ENCODE measurements at places on chromosomes 3 and 15.

DNA sequence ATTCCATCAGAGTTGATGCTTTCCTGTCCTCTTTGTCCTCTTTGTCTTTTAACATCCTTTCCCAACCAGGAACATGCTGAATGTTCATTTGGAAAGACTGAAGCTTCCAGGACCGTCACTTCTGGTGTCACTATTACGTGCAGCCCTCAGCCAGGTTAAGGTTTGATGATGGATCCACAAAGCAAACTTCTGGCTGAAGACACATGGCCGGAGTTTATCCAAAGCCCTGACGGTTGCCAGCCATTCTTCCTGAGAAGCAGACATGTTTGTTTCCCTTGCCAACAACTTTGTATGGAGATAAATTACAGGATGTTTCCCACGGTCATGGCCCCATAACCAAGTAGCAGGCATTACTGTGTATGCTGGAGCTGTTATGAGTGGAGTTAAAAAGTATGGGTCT, 236.9 kb downstream of the THSD4 start:
- DNase-seq, result no peak

GRCh38 chr3:146187334-146187950, 26.5 kb upstream of the PLOD2 start:
- DNase-seq, result no peak

DNA sequence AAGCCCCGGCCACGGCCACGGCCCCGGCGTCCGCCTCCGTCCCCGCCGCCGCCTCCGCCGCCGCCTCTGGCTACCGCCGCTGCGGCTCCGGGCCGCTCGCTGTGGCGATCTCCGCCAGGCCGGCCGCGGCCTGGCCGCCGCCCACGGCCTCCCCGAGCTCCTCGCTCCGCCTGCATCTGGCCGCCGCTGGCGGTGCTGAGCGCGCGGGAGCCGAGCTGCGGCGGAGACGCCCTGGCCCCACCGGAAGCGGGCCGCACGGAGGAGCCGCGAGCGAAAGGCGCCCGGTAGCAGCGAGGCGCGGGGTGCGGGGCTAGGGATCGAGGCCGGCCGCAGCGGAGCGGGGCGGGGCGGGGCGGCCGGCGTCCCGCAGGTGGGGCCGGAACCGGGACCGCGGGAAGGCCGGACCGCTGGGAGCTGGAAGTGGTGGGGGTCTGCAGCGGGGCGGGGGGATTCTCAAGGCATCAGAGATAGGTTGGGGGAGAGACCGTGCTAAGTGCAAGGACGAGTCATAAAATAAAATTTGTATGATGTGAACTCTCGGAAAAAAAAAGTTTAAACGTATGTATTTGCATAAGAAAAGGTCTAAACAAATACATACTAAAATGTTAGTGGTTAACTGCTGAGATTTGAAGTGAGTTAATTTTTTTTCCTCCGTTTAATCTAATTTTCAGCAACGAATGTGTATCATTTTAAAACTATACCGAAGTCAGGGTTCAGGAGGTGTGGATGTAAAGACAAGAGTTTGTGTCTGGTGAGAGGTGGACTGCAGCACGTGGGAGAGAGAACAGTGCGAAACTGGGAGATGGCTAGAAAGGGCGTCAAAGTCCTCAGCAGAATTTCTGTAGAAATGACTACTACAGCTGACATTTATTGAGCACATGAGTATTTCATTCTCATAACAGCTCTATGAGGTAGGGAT, at the start of gene AVEN:
Gene AVEN, minus strand, starts transcription at position 334 of the 919 bp plus-strand sequence. Its CDS starts 158 bp downstream, at position 176.
- DNase-seq, result peak; percentile 44

GRCh38 chr15:55518641-55519040, 10.6 kb upstream of the DNAAF4 start:
- no peak for DNase-seq

GRCh38 chr3:66504850-66505641, 4.2 kb upstream of the LRIG1 start:
- DNase-seq, result no peak

DNA sequence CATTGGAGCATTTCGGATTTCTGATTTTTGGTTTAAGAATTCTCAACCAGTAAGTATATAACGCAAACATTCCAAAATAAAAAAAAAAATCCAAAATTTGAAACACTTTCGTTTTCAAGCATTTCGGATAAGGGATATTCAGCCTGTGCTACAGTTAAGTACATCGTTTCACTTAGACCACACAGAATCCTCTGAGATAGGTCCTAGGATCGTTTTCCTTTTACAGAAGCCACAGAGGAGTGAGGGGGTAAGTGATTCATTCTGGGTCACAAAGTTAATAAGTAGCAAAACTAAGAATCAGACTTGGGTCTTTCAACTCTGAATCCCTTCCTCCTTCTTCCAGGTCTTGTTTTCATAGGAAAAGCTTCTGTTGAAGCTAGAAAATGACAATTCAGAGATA, 249.3 kb downstream of the BBX start:
- DNase-seq, result no peak

GRCh38 chr3:59820352-59820934, 770.6 kb upstream of the CFAP20DC start:
- DNase-seq, result no peak

GRCh38 chr3:117303443-117303842, 593.9 kb downstream of the TUSC7 start:
- no peak for DNase-seq
